ENCODE measurements at places on chromosomes 2 and 18.

- DNase-seq = no peak
Observed at GRCh38 chr18:22900558-22901238, 32.4 kb upstream of the RBBP8 start.

DNA sequence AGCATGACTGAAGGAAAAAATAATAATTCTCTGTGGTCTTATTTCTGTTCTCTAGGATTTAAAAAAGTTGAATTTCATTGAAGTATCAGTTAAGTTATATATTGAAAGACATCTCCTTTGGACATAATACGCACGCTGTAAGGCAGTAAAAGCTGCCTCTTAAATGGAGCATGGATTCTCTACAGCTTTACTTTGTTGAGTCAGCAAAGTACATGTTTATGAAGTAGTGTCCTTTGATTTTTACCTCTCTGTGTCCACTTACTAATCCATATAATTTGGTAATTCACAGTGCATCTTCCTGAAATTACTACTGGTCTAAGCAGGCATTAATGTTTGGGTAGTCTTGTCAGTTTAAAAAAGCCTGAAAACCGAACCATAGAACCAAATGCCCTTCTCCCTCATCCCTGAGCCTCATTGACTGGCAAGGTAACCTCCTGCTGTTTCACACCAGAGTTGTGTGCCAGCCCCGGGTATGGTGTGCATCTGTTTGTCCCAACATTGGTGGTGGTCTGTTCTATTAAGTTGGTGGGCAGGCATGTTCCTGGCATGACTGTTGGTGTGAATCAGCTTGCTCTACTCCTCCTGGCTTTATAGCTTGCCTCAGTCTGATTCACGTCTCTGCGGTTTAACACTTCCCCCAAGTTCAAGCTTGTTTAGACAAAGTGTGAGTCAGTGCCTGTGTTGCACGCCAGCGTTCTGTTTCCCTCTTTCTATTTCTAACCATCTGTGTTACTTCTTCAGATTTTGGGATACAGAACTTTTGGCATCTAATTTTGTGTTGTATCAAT is 71.0 kb upstream of the ITM2C start:
- DNase-seq = no peak

GRCh38 chr18:66432636-66433035 is 171.3 kb downstream of the CDH19 start:
- no peak for DNase-seq

DNA sequence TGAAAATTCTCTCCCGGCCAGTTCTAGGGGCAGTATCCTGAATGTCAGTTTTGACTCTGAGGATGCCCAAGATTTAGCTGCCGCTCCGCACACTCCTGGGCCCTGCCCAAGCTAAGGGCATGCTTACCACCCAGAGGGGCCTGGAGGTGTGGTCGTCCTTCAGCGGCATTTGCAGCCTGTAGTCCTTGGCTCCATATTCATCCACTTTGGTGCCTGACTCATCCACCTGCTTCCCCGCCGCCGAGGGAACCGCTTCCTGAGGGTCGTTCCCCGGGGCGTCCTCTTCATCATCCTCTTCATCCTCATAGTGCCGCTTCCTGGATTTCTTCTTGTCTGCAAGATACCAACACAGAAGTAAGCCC is 577 bp downstream of the ERCC3 start:
- no peak for DNase-seq

GRCh38 chr2:11710632-11711353 is 35.6 kb upstream of the LPIN1 start:
- DNase-seq = no peak

- no peak for DNase-seq
Observed at GRCh38 chr2:73114273-73114867, 1.6 kb upstream of the RAB11FIP5 start.

GRCh38 chr2:217789736-217790181 is 213.0 kb downstream of the TNS1 start:
- peak; percentile 23 for DNase-seq

DNA sequence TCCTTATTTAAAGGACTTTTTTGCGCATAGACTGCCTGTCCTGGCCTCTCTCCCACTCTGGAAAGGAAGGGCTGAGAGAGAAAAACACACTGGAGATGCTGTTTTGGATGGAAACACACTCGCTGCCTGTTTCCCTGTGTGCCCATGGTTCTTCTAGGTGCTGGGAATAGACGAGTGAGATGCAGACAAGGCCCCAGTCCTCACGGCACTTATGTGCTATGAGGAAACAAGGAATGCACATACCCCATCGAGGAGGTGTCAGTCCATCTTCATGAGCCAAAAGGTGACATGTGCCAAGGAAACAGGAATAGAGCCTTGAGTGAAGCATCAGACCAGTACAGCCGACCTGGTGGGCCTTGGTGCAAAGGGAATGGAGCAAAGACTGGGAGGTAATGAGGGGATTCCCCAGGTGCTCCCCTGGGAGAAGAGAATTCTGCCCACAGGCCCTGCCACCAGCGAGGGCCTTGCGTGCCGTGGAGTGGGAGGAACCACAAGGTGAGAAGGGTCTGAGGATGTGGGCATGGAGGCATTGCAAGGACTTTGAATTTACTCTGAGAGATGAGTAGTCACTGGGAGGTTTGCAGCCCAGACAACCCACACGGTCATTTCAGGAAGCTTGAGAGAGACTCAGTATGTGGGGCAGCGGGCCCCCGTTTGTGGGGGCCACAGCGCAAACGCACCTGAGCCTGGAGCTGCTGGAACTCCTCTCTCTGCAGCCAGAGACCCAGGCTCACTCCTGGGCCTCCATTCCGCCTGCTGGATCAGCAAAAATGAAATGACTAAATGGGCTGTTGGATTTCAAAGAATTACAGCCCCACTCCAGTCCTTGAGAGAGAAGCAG is 197.5 kb upstream of the COPS8 start:
- no peak for DNase-seq

- no peak for DNase-seq
Observed at GRCh38 chr2:191839918-191840804, 6.7 kb downstream of the CAVIN2 start.

Data from NCI-H187 treated with DMSO at 0.1 percent for 48 hours (cell line).